ENCODE measurements at places on chromosomes 5 and 9.

GRCh38 chr5:95777441-95777840, 45.1 kb downstream of the GLRX start:
- peaks cover 37% of the 10 kb centered on the region for H3K4me1 ChIP-seq
- no peak overlapping the region for H3K4me3 ChIP-seq
- no peak for DNase-seq
- peaks cover 7% of the 10 kb centered on the region for H3K36me3 ChIP-seq

GRCh38 chr5:56290378-56291078, 57.4 kb upstream of the ANKRD55 start:
- H3K36me3 ChIP-seq = no peaks in the 10 kb centered on the region
- H3K27me3 ChIP-seq = no peaks in the 10 kb centered on the region
- H3K4me1 ChIP-seq = no peaks in the 10 kb centered on the region
- no peak overlapping the region for H3K27ac ChIP-seq
- no peak for DNase-seq
- no peak overlapping the region for H3K4me3 ChIP-seq

GRCh38 chr9:137784046-137784445, 93.5 kb upstream of the CACNA1B start:
- peaks cover 52% of the 10 kb centered on the region for H3K36me3 ChIP-seq
- no peaks in the 10 kb centered on the region for H3K4me1 ChIP-seq
- H3K4me3 ChIP-seq = no peak overlapping the region

DNA sequence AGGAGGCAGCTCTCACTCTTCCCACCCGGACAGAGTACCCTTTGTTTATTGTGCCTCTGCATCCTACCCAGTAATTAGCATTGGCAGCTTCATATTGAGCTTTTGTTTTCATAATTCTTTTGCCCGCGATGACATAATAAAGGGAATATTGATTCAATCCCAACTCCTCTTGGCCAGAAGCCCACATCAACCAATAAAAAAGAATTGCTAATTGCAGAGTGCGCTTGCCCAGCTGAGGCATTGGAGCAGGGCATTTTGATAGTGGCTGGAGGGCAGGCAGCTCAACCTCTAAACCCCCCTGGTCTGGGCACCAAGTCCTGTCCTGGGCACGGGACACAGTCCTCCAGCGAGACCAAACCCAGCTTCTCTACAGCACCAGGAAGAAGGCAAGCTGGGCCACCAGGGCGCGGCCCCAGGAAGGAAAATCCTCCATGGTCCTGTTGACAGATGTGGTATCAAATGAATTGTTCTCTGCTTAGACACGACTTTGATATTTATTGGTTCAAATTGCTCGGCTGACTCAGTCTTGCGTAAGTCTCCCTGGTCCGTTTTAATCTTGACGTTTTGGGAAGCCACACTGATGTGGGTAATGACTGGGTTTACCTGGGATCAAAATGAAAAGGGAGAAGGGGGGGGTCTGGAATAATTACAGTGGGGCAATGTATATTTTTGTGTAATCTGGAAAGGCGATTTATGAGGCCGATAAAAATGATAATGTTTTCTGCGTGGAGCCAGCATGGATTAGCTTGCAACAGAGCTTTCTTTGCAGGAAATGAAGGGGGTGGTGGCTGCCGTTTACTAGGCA, 220.7 kb upstream of the MSX2 start:
- no peaks in the 10 kb centered on the region for H3K36me3 ChIP-seq
- peak; percentile 54 for DNase-seq
- H3K4me3 ChIP-seq = no peak overlapping the region
- no peaks in the 10 kb centered on the region for H3K4me1 ChIP-seq
- H3K27me3 ChIP-seq = no peaks in the 10 kb centered on the region

GRCh38 chr9:73183917-73184861, 32.5 kb downstream of the ANXA1 start:
- H3K27ac ChIP-seq = no peak overlapping the region
- H3K36me3 ChIP-seq = no peaks in the 10 kb centered on the region
- H3K27me3 ChIP-seq = no peaks in the 10 kb centered on the region
- DNase-seq = no peak

GRCh38 chr9:121954477-121955140, 138.5 kb downstream of the TTLL11 start:
- peaks cover 7% of the 10 kb centered on the region for H3K4me1 ChIP-seq
- H3K4me3 ChIP-seq = no peak overlapping the region
- H3K27ac ChIP-seq = no peak overlapping the region
- H3K36me3 ChIP-seq = no peaks in the 10 kb centered on the region

Measured in right atrium auricular region (tissue), 2 donors.